ENCODE measurements at places on chromosomes 2 and 18. TPM values are rescaled to one million over a fixed set of nuclear protein-coding genes. Genes with fewer than 3 reads are reported as not detected.
A peak's percentile ranks its signal among the peaks of the same experiment; 100 is the strongest.

DNA sequence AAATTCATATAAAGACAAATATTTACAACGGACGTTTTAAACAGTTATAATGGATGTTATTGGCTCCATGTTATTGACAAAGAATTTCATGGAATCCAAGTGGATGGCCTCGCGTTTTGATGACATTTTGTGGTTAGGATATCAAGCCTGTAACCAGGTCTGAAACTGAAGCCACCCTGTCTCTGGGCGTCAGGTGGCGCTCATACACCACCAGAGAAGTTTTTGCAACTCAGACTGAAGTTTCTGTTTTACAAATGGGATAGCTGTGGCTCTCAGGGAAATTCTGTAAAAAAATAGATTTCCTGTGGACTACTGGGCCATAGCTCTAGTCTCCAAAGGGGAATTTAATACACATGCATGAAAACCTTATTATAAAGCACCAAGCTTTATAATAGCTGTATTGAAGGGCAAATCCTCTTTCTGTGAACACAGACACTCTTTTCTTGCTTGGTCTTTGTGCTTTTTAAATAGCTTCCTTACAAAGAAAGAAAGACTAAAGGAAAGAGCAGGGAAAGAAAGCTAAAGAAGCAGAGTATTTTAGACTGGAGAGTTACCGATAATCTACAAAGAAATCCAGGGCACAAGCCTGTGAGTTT, 86.7 kb downstream of the C18orf54 start:
- DNase-seq = peak; percentile 66

DNA sequence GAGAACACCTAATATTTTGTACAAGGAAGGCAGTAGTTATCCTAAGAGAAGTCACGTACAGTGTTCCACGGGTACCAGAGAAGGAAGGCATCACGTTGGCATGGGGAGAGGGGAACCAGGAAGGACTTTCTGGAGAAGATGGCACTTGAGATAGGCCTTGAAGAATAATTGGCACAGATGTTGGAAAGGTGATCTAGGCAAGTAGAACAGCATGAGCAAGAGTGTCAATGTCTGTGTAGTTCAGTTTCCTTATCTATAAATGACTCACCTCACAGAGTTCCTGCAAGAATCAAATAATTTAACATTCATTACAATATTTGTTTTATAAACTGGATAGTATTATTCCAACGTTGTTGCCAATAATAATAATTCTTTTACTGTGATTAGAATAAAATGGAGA, 48.3 kb upstream of the BZW1 start:
- peak; percentile 72 for DNase-seq

- DNase-seq = no peak
Measured at GRCh38 chr2:656676-657075, 20.5 kb downstream of the TMEM18 start.

GRCh38 chr2:20212871-20213503, 11.9 kb downstream of the SDC1 start:
- DNase-seq = peak; percentile 9

DNA sequence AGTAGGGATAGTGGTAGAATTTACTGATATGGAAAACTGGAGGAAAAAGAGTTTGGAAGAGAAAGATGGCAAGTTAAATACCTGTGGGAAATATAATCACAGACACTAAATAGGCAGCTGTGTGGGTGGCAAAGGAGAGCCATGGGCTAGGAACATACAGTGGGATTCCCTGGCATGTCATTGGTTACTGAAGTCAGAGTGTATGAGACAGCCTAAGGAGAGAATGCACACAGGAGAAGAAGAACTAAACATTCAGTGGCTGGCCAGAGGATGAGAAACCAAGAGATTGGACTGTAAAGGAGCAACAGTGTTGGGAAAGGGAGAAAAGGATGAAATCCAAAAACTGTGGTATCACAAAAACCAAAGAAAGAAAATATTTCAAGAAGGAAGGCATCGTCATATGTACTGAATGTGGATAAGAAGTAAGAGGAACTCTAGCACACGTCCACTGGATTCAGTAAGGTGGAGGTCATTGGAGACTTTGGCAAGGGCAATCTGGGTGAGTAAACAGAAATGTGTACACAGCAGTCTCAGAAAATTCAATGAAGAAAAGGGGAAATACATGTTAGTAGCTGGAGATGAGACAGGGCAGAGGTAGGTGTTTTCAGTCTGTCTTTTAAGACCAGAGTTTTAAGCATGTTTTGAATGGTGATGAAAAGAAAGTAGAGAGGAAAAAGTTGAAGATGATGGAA, 83.3 kb downstream of the SPIRE1 start:
- no peak for DNase-seq

DNA sequence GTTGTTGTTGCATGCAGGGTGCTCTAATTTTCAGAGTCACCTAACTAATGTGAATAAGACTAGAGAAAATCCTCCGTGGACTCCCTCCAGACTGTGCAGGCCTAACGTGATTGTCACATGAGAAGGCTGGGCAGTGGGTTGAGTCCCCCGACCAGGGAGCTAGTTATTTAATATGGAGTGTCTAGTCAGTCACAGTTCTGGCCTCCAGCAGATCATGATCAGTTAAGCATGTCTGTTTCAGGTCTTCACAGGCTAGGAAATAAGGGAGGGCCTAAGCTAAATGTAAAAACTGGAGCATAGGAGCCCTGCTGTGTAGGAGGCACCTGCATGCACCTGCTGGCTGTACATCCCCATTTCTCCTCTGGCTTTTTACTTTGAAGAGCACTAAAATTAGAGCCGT, 86.8 kb downstream of the PRPF40A start:
- DNase-seq = no peak

GRCh38 chr2:30358842-30359241, 88.2 kb upstream of the LCLAT1 start:
- DNase-seq = no peak

DNA sequence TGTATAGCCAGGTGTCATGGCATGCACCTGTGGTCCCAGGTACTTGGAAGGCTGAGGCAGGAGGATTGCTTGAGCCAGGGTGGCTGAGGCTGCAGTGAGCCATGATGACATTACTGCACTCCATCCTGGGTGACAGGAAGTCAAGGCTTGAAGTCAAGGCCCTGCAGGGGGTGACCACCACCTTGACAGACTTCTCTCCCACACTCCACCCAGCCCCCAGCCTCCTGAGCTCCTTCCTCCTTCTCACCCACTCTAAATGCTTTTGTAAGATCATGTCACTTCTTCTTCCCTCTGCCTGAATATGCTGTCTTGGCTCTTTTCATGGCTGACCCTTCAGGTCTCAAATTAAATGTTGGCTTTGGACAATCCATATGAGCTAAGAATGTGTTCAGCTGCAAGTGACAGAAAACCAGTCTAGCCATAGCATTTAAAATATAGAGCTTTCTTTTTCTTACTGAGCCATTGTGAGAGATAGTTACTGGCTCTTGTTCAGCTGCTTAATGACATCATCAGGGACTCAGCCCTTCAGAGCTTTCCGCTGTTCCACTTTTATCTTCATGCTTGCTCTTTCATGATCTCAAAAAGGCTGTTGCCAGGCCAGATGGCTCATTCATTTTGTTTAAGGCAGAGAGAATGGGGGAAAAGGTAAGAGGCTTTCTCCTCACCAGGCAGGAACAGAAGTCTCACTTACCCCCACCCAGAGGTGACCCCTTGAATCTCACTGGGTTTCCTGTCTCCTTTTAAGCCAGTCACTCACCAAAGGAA, 36.7 kb upstream of the TTC39C start:
- no peak for DNase-seq

- DNase-seq = no peak
Measured at GRCh38 chr2:64128943-64129391, 15.3 kb downstream of the PELI1 start.

- DNase-seq = peak; percentile 62
Measured at GRCh38 chr18:23238651-23239349, 103.5 kb downstream of the CABLES1 start.

DNA sequence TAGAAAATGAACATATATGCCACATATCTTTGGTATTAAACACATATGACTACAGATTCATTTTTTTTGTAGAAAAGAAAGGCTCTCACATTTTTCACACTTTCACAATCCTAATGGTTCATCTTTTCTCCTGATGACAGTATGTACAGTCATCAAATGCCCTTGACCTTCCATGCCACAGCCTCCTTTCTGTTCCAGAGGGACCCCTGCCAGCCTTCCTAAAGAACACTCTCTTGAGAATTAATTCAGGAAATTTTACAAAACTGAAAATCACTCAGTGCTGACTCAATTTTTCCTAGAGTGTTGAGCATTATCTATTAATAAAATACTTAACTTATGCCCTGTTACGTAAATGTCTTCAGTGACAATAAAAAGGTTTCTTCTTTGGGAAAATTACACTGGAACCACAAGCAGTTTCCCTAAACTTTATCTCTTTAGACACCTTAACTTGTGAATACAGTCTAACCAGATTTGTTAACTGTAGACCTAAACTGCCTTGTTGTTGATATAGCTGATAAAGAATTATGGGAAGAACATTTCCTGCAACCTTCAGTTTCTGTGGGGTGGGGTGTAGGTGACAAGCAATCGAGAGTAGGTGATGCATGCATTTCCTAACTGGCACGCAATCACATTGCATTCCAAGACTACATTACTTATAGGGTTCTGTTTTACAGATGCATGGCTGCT, 15.3 kb upstream of the ACOXL start:
- DNase-seq = no peak

GRCh38 chr2:36449943-36450392, 94.4 kb downstream of the CRIM1 start:
- no peak for DNase-seq

GRCh38 chr2:9377461-9378097, 45.7 kb downstream of the ITGB1BP1 start:
- DNase-seq = no peak

GRCh38 chr2:21818212-21818795, 694.5 kb downstream of the TDRD15 start:
- DNase-seq = no peak

- DNase-seq = peak; percentile 92
Measured at GRCh38 chr2:166239548-166239947, 111.7 kb upstream of the SCN1A start.

- no peak for DNase-seq
Measured at GRCh38 chr2:191740016-191740419, 62.1 kb downstream of the NABP1 start.

DNA sequence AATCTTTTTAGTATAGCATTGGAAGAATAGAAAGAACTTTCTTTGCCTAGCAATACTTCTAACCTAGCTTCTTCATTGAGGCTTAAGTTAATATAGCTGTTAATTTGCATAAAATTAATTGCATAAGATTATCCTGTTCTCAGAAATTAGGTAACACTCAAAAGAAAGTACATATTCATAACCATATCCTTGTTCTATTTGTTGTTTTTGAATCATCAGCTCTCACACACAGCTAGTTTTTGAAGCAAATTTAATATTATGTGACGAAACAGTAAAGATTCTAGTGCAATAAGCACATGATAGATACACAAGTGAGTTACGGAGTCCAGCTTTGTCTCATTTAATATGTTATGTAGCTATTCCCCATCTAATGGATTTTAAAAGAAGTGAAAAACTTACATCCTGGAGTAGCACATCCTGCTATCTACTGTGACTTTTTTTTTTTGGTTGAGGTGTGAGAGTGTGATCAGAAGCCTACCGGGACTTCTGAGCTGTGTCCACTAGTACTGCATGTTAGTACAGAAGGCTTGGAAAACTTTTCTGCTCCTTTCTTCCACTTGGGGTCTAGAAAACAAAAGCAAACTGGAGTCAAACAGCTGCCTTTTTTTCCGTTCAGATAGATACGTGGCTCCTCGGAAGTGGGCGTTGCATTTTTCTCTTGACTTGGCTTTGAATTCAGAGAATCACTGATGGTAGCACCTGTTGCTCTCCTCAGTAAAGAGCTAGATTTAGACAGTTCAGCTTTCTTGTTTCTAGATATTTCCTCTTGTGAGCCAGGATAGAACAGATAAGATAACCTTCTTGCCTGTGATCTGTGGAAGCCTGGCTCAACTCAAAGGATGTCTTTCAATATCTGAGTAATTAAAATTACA, 27.2 kb downstream of the KDM3A start:
- DNase-seq = no peak

- DNase-seq = no peak
Measured at GRCh38 chr2:46534589-46534988, 55.2 kb downstream of the TMEM247 start.

DNA sequence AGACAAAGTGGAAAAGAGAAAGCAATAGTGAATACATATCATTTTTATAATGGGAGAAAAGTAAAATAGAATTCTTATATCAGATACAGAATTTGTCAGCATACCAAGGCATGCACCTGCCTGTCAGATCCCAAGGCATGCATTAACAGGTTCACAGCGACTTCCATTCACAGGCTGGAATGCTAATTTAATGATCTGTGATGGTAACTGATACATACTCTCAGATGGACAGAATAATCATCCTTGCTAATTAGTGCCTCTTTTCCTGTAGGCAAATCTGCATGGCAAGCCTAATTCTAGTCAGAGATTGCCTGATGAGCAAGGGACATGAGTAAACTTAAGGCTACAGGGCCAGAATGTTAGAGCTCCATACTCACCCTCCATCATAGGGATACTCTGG, 76.1 kb downstream of the PRKRA start:
- no peak for DNase-seq

DNA sequence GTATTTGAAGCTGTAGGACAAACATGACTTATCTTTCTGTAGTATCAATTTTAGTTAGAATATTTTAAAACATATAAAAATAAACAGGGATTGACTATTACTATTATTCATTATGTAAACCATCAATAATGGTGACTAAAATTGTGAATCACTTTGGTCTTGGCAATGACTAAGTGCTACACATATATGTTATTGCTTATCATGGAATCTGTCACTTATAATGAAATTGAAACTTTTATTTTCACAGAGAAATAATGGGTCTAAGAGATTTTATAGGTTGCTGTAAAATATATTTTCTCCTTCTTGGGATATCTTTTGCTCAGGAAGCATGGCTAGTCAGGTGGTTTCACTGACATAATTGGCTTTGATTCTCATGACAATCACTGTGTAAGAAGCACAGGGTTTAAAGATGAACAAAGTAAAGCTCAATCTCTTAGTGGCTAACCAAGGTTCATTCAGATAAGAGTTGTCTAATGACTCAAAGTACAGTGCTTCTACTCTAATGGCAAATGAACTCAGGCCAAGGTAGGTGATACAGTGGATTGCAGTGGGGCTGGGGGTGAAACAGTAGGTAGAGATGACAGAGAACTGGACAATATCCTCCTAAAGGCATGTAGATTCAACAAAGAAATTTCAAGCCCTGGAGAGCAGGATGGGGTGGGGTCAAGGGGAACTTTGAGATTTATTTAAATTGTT, 98.6 kb upstream of the FANCL start:
- DNase-seq = no peak

DNA sequence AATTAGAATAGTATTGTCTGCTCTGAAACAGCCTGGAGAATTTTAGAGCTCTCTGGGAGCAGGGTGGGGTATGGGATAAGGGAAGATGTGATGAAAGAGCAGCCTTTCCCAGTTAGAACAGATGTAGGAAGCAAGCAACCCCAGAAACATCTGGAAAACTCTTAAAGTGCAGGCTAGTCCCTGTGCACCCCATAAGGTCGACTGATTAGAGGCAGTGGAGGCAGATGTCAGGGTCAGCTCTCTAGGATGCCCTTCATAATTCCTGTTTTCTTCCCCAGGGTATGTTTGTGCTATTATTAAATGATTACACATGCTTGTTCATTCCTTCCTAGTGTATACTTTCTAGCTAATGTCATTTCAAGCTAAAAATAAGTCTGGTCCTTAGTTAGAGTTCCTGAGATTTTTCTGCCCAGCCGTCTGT, 41.7 kb downstream of the PTPRM start:
- DNase-seq = no peak

TMEM247 gene
- not detected for total RNA-seq

INHBB gene
- total RNA-seq = 1.8 TPM

TUBB8B gene
- 1.1 TPM for total RNA-seq

SERPINB10 gene
- total RNA-seq = not detected

KIAA2012 gene
- total RNA-seq = not detected

MAP3K20 gene
- total RNA-seq = 32.0 TPM

ASB18 gene
- not detected for total RNA-seq

ANKRD53 gene
- total RNA-seq = 2.2 TPM

All from endothelial cell of umbilical vein (primary cell).